Activated T-cell treated with anti-CD3 and anti-CD28 coated beads, Interleukin-2, amount 50 U/mL, for 4 hours (primary cell): ENCODE measurements at places on chromosomes 1 and 21. TPM values are rescaled to one million over a fixed set of nuclear protein-coding genes. Genes with fewer than 3 reads are reported as not detected.

GRCh38 chr1:48810740-48811139, 34.0 kb upstream of the BEND5 start:
- no peak for DNase-seq

GRCh38 chr1:183466781-183467180, 5.5 kb upstream of the SMG7 start:
- DNase-seq = no peak

DNA sequence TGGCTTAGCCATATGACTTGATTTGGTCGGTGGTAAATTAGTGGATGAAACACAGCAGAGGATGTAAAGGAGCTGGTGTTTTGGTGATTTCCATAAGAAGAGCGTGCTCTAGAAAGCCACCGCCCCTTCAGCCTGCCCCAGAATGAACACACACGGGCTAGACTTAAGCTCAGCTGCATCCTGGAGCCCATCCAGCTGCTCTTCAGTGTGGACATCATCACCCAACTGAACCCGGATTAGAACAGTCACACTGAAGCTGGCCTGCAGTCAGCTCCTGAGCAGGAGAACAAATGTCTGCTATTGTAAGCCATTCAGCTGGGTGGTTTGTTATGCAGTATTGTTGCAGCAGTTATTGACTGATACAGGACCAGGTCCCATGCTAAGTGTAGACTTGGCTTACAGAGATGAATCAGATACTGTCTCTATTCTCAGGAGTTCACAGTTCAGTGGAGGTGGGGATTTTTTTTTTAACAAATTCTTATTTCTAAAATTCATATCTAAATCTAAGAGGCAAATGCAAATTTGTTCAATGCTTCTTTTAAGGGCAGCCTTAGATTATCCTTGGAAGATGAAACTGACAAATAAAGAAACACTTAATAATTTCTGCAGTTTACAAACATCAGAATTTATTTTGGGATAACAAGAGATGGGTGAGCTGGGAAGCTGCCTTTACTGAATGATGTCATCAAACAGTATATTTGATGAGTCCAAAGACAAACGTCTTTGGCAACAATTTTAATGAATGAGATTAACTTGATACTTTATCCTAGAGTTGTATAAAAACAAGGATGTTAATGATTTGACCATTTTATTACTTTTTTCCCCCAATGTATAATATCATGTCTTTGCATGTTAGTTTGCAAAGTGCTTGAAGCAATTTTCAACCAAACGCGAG, 251.2 kb downstream of the TRABD2B start:
- DNase-seq = no peak

DNA sequence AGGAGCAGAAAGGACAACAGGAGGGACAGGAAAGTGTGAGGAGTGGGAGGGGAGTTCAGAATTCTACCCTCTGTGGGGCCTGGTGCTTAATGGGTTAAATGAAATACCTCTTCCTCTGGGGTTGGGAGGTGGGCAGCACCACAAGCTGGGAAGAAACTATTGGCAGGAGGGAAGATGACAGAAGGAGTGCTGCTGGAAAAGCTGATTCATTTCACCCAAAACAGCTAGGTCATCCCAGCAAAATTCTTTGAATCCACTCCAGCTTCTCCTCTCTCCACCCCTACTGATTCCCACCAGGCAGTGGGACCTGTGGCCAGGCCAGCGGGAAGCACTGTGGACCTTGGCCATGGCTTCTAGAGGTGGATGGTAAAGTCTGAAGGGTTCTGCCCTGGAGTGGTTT, 12.8 kb downstream of the BCAN start:
- no peak for DNase-seq

DNA sequence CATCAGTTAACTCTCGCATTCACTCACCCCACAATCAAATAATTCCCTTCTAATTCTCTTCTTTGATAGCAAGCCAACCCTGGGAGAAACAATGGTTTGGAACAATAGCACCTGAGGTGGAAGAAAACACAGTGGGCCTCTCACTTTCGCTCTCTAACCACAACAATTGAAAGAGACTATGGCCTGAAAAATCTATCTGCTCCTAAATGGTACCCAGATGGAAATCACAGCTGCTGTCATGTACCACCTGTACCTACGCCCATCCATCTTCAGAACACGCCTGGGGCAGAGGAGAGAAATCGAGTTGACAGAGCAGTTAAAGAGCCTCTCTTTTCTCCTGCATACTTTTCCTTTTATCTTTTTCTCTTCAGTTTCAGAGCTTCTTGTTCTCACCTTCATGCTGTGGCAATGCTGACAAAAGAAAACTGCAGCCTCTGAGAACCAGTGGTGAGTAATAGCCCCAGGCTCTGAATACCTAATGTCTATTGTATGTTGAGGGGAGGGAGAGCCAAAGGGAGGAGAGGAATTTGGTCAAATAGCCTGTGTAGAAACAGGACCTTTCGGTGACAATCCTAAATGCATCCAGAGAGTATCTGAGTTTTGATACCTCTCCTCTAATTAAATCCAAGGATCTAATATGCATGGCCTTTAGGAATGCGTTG, 57.7 kb downstream of the ZC3H11B start:
- no peak for DNase-seq

- no peak for DNase-seq
These were observed 71.9 kb downstream of the PLA2G4A start for GRCh38 chr1:186900539-186901237.

- DNase-seq = no peak
These were observed 49.7 kb upstream of the HMGB4 start for GRCh38 chr1:33814166-33814565.

DNA sequence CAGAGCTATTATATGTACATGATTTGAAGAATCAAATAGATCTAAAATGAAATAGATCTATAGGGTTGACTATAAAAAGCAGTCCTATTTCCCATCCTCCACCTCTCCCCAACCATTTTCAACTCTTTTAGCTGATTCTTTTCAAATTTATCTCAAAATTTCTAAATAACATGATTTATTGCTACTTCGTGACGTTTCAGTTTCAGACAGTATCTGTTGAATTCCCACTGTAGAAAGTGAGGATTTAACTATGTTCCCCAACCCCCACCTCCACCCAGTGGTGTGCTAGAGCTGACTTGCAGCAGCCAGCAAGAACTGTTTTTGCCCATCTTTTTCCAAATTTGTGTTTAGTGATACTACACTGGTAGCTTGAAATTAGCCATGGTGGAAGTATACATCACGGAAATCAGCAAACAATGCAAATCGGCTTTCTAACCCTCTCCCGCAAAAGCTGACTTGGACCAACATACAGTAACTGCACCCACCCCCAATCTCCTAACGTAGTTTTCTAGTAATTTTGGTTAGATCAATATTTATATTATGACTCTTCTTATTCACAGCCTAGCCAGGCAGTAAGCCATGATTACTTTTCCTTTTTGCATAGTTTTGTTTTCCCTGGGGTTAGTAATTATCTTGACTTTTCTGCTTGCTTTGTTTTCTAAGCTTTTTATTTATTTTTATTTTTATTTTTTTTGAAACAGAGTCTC, 10.9 kb downstream of the SEMA4A start:
- DNase-seq = no peak

- no peak for DNase-seq
These were observed 73.5 kb downstream of the TMEM200B start for GRCh38 chr1:29050166-29050565.

DNA sequence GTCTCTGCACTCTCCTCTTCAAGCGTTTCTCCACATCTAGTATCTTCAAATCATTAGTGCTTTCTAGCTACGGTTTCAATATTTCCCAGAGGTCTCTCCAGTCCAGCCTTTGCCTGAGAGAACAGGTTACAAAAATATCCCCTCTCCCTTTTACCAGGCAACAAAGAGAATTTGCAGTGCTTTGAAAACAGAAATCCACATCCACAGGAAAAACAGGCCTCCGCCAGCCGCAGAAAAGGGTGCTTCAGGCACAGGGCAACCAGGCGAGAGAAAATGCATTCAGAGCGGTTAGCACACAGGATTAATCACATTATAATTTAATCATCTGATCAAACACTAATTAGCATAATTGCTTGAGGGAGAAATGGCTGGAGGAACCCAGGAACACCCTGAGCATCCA, 13.8 kb downstream of the DSCAM start:
- DNase-seq = no peak

DNA sequence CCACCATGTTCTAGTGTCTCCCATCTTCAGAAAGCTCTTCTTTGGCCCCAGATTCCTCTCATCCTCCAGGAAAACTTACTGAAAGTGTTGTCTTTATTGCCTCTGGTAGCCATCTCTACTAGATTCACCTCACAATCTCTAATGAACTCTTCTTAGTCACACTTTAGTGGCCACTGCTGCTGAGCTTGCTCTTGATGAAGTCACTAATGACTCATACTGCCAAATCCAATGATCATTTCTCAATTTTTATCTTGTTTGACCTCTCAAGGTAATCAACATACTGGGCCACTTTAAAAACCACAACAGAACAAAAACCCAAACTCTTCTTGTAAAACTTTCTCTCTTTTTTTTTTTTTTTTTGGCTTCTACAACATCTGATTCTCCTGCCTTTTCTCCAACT, 196.4 kb downstream of the LHX8 start:
- no peak for DNase-seq

- no peak for DNase-seq
These were observed 50.3 kb upstream of the ARTN start for GRCh38 chr1:43883321-43883720.

DNA sequence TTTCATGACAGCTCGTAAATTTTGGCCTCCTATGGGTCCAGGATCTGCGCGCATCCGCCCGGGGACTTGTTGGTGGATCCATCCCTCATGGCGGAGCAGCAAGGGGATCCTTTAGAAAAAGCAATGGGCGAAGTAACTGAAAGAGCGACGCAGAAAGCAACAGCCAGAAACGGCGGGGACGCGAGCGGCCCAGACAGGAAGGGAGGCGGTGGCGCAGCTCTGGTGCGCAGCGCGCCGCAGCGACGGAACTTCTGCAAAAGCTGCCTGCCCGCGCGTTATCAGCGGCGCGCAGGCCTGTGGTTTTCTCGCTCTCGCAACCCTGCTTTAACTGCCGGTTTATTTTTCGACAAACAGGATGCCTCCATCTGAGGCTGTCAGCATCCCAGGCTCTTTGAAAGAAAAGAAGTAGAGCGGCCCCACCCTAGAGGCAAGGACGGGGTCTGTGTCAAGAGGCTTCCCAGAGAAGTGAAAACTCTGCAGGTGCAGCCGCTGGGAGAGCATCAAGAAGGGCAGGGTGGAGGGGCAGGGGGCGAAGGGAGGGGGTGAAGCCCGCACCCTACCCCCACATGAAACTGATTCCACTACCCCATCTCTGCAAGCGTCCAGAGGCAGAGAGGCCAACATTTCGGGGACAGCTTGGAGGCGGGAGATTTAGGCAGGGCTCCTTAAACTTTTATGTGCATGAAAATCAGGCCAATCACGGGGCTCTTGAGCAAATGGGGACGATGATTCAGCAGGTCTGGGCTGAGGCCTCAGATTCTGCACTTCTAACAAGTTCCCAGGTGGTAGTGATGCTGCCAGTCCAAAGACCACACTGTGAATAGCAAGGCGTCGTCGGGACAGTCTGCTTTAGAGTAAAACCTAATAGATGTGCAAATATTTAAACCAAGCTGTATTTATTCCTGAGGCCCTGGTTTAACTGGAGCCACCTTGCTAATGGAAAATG, 22.2 kb downstream of the RUNX1 start:
- DNase-seq = peak; percentile 78

GRCh38 chr1:152928671-152929070, 18.3 kb upstream of the SPRR5 start:
- DNase-seq = no peak

- no peak for DNase-seq
These were observed 75.0 kb upstream of the ACTRT2 start for GRCh38 chr1:2946291-2946690.

DNA sequence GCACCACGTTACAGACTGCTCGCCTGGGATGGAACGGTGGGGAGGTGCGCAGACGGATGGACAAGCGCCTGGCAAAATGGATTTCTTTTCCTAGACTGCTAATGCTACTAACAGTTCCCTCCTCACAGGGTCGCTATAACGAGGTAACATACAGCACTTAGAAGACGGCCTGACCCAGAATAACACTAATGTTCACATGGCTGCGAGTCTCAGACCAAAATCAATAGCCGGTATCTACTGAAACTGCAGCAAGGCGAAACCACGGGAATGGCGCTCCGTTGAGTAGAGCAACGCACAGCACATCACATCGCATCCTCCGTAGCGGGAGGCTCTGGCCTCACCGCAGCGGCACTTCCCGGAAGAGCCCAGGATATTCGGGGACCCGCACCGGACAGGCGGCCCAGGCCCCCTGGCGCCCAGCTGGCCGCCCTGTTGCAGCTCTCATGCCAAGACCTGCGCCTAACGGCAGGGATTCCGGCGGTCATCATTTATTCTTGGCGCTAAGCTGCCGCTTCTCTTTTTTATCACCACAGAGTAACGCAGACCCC, 46.6 kb downstream of the VPS26C start:
- no peak for DNase-seq

DCDC2B gene
- total RNA-seq = not detected

CAPZB gene
- 264 TPM for total RNA-seq

NBPF6 gene
- total RNA-seq = not detected

AMIGO1 gene
- 4.5 TPM for total RNA-seq

RPTN gene
- total RNA-seq = not detected

PADI3 gene
- not detected for total RNA-seq

CLCA4 gene
- 0.05 TPM for total RNA-seq

NT5C1A gene
- total RNA-seq = not detected
